HuH-7.5 (cell line): ENCODE measurements at places on chromosomes 2 and 18.

DNA sequence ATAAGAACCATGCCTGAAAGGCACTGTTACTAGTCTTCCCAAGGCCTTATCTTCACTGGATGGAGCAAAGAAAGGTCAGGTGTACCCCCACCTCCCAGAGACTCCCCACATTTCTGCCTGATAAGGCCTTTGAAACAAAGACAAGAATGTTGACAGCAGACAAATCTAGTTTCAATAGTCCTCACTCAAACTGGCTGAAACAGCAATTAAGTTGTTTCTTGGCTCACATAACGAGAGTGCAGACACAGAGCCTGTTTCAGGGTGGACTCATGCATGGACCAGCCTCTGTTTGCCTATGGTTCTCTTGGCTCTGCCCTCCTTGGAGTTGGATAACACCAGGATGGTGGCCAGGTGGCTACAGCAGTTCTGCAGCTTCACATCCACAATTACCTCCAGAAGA, 7.5 kb upstream of the CFAP221 start:
- no peak for DNase-seq

GRCh38 chr2:173350383-173350782, 4.3 kb upstream of the CDCA7 start:
- no peak for DNase-seq

- no peak for DNase-seq
Measured at GRCh38 chr2:8545695-8546611, 135.9 kb upstream of the ID2 start.

- DNase-seq, result no peak
Measured at GRCh38 chr2:88090446-88091283, 23.0 kb downstream of the SMYD1 start.

DNA sequence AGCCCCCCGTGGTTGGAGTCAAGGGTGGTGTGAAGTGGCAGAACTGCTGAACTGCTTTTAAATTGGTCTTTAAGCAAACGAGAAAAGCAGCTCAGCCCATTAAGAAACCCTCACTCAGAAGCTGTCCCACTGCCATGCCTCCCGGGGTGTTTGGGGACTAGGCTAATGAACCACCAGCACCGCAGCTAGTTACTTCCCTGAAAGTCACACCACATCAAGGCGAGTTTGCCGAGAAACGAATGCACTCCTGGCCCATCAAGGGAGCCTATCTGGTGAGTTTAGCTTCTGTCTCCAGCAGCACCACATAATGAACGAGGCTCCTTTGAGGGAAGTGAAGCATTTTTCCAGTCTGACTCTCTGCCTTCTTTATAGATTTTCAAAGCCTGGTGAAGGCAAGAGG, 14.6 kb upstream of the ALK start:
- DNase-seq, result no peak
